ENCODE measurements at places on chromosomes 4 and X. TPM values are rescaled to one million over a fixed set of nuclear protein-coding genes. Genes with fewer than 3 reads are reported as not detected.

- no peak for DNase-seq
Observed at GRCh38 chr4:173272996-173273395, 61.2 kb downstream of the HMGB2 start.

DNA sequence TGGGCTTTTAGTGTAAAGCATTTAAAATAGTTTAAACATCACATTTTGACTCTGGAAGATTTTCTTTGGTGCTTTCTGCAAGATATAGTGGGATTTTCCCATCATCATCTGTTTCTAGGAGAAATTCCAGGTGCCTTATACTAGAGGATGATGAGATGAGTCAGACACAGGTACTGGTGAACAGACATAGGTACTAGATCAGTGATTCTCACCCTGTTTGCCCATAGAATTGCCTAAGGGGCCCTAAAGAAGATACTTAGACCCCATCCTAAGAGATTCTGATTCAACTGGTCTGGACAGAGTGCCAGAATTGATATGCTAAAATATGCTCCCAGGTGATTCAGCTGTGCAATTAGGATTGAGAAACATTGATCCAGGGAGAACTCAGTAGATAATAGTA is 9.7 kb downstream of the TSPAN7 start:
- DNase-seq: no peak

DNA sequence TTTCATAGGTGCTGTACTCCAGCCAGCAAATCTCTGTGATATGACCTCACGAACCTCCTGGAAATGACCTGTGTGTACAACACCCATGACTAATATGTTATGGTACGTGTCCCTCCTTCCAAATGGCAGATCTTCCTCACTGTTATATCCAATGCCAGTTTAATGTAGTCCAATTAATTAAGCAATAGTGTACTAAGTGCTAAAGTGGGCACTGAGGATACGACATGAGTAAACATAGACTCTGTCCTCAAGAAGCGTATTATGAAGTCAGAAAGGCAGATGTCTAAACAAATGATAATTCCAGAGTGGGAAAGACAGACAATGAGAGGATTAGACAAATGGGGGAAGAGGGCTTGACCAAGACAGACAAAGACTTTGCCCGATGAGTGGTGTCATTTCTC is 33.9 kb downstream of the GPRIN3 start:
- no peak for DNase-seq

GRCh38 chrX:14930663-14931062 is 57.4 kb downstream of the MOSPD2 start:
- DNase-seq: no peak

DNA sequence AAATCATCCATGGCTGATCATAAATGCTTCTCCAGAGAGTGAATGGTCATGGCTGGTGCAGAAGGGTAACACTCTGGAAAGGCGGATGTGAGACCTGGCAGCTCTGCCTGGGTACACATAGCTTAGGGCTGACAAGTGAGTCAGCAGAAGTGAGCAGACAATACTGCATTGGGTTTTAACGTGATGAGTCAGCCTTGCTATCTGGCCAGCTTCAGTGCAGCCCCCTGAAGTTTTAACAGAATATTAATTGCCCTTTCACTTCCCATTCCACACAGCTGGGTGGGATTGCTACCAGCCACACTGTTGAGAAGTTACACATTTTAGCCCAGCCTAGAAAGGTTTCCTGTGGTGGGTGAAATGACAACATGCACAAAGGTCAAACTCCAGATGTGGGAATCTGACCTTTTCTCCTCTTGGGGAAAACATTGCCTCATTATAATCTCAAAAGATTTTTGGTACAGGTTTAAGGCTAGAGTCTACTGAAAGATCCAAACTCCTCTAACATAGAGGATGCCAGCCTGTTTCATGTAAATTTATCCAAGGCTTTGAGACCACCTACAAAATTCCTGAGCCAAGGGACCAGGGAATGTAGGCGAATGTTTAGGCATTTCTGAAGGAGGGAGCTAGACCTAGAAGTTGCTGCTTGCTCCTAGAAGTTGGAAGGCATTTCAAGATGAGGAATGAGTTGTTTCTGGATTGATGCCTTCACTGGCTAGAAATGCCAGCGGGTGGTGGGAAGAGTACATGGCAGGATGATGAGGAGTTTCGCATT is 230.3 kb upstream of the PGRMC2 start:
- DNase-seq: no peak

DNA sequence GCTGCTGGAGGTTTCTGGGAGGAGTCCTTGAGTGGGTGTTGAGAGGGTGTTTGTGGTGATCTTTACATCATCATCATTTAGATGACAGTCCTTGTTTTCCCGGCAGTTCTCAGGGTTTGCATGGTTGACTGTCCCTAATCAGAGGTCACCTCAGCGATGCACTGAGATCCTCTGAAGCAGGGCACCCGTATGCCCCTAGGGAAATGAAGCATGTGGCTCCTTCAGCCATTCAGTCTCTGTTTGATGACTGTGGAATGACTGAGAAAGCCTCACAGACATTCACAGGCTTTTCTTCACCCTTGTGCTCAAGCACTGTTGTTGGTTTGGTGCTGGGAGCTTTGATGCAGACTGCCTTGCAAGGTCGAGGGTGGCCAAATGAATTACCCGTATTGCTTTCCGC is 474.7 kb downstream of the SPRY1 start:
- no peak for DNase-seq

DNA sequence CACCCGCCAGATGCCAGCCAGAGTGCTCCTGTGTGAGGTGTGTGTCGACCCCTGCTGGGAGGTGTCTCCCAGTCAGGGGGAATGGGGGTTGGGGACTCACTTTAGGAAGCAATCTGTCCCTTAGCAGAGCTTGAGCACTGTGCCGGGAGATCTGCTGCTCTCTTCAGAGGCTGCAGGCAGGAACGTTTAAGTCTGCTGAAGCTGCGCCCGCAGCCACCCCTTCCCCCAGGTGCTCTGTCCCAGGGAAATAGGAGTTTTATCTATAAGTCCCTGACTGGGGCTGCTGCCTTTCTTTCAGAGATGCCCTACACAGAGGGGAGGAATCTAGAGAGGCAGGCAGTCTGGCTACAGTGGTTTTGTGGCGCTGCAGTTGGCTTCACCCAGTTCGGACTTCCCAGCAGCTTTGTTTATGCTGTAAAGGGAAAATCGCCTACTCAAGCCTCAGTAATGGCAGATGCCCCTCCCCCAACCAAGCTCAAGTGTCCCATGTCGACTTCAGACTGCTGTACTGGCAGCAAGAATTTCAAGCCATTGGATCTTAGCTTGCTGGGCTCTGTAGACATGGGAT is 80.8 kb downstream of the CCSER1 start:
- DNase-seq: no peak

DNA sequence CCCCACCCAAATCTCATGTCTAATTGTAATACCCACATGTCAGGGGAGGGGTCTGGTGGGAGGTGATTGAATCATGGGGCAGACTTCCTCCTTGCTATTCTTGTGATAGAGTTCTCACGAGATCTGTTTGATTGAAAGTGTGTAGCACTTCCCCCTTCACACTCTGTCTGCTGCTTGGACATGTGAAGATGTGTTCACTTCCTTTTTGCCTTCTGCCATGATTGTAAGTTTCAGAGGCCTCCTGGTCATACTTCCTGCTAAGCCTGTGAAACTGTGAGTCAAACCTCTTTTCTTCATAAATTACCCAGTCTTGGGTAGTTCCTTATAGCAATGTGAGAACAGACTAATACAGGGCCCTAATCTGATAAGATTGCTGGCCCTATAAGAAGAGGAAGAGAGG is 1514.8 kb downstream of the RPA4 start:
- no peak for DNase-seq

DNA sequence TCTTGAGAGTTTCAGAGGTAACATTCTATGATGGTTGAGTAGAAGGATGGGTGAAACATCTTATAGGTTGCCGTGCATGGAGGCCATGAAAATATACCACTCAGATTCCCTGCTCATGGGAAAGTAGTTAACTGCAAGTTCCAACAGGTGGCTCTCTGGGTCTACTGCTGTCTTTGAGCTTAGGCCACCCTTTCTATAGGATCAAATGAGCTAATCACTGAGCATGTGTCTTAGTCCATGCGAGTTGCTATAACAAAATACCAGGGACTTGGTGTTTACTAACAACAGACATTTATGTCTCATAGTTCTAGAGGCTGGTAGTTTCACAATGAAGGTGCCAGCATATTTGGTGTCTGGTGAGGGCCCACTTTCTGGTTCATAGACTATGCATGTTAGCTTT is 144.8 kb upstream of the UNC5C start:
- no peak for DNase-seq

DNA sequence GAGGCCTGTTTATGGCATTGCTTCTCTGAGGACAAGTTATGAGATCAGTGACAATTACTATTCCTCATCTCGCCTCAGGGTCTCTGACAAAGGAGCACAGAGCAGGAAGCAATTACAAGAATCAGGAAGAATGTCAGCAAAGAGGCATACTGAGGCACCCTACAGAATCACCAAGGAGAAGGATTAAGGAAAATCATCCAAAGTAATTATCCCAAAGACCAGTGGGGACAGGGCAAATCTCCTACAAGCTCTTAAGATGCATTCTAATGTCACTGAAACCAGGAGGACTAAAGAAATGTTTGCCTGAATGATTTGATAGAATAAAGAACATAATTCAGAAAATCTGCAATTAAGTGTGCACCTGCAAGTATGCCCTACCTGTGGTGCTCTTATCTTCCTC is 206.2 kb downstream of the RCHY1 start:
- no peak for DNase-seq

DNA sequence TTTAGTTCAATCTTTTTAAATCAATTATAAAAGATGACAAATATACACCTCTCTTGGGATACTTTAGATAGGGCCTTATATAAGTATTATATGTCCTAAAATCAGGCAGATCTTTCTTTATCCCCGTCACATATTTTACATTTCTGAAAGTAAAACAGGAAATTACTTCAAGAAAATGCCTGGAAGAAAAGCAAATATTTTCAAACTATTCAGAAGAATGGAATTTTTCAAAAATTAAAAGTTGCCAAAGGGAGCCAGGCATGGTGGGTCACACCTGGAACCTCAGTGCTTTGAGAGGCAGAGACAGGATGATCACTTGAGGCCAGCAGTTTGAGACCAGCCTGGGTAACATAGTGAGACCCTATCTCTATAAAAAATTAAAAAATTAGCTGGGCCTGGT is 34.4 kb downstream of the MGARP start:
- DNase-seq: no peak

The F9 gene
- total RNA-seq: not detected

The DSPP gene
- not detected for total RNA-seq

The MEPE gene
- total RNA-seq: not detected

The CENPVL2 gene
- total RNA-seq: not detected

The SPARCL1 gene
- 377 TPM for total RNA-seq

The CYBB gene
- total RNA-seq: 7.9 TPM

The HCFC1 gene
- 115 TPM for total RNA-seq

The AKAP4 gene
- 19.0 TPM for total RNA-seq
